Naive thymus-derived CD8-positive, alpha-beta T cell (primary cell): ENCODE measurements at places on chromosomes 16 and 17.
A peak's percentile ranks its signal among the peaks of the same experiment; 100 is the strongest.

DNA sequence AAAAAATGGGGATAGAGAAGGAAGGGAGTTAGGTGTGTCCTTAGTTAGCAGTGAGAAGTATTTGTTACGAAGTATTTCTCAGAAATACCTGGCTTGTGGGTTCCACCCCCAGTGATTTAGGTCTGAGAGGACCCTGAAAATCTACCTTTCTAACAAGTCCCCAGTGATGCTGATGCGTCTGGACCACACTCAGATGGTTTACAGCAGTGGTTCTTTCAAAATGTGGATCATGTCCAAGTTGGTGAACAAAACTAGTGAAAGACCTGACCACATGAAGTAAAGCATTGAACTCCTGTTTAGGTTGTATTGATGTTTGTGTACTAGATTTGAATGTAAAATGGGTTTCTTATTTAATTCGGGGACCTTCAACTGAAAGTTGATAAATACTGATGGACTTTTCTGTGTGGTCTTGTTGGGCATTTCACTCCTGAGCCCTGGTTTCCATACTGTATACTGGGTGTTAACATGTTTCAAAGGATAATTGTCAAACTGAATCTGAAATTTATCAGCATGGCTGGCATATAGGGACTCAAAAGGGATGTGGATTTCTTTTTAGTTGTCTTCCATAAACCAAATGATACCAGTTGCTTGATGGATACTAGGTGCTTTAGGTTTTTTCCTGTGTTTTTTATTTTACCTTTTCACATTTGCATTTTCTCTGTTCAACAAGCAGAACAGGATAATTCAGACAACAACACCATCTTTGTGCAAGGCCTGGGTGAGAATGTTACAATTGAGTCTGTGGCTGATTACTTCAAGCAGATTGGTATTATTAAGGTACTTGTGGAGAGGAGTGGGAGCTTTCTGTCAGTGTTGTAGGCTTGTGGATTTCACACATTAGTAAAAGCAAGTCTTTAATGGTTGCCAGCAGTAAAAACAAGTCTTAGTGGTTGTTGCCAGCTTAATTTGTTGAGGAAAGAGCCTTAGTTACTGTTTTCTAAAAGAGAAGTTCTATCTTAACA is 8.8 kb downstream of the FUS start:
- peaks cover 72% of the 10 kb centered on the region for H3K36me3 ChIP-seq
- peak overlapping the region; percentile 83 for H3K27ac ChIP-seq
- peak overlapping the region; percentile 55 for H3K4me3 ChIP-seq
- H3K4me1 ChIP-seq, result peaks cover 63% of the 10 kb centered on the region
- H3K27me3 ChIP-seq, result no peaks in the 10 kb centered on the region

- no peak overlapping the region for H3K4me3 ChIP-seq
- DNase-seq, result no peak
- no peaks in the 10 kb centered on the region for H3K4me1 ChIP-seq
- no peak overlapping the region for H3K27ac ChIP-seq
Observed at GRCh38 chr17:71793518-71793917, 327.3 kb upstream of the SOX9 start.

DNA sequence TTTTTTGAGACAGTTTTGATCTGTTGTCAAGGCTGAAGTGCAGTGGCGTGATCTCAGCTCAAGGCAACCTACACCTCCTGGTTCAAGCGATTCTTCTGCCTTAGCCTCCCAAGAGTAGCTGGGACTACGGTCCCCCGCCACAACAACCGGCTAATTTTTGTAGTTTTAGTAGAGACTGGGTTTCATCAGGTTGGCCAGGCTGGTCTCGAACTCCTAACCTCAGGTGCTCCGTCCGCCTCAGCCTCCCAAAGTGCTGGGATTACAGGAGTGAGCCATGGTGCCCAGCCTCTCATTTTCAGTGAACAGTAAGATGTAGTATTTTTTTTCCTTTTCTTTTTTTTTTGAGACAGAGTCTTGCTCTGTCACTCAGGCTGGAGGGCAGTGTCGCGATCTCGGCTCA is 7.8 kb downstream of the SUMO2 start:
- no peak overlapping the region for H3K27ac ChIP-seq
- peaks cover 4% of the 10 kb centered on the region for H3K4me1 ChIP-seq
- H3K36me3 ChIP-seq, result peaks cover 84% of the 10 kb centered on the region
- H3K4me3 ChIP-seq, result no peak overlapping the region

DNA sequence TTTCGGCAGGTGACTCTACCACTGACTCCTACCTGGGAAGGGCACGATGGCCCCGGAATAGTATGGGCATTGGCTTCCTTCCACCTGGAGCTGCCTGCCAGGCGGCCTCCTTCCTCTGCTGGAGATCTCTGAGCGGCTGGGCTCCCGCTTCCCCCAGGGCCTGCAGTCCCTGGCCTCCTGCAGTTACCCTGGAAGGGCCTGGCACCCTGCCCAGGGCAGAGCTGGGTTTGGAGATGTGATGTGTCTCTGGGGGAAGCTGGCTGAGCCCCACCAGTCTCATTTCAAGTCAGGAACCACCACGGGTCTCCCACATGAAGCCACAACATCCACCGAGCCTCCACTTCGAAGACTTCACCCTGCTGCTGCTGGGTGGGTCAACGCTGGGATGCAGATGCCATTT is 97.9 kb downstream of the IRF8 start:
- H3K4me1 ChIP-seq, result peaks cover 5% of the 10 kb centered on the region
- H3K36me3 ChIP-seq, result no peaks in the 10 kb centered on the region

DNA sequence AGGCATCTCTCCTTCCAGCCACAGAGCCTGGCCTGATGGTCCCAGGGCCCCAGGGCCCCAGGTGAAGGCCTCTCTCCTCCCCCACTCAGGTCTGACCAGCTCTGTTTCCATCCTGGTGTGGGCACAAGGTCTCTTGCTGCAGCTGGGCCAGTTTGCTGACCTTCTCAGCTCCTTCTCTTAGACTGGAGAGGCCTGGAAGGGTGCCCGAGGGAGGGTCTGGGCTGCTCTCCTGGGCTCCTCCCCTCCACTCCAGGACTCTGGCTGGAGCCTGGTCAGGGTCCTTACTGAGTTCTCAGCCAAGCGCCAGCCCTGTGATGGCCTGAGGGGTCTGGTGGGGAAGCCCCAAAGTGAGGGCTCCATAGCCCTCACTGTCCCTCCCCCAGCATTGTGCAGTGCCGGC is 12.4 kb downstream of the SOCS3 start:
- H3K36me3 ChIP-seq, result no peaks in the 10 kb centered on the region
- no peak for DNase-seq
- H3K27me3 ChIP-seq, result no peaks in the 10 kb centered on the region
- peaks cover 39% of the 10 kb centered on the region for H3K4me1 ChIP-seq

GRCh38 chr16:5056352-5056751 is 9.4 kb downstream of the C16orf89 start:
- no peaks in the 10 kb centered on the region for H3K4me1 ChIP-seq
- no peaks in the 10 kb centered on the region for H3K36me3 ChIP-seq
- no peak overlapping the region for H3K4me3 ChIP-seq
- DNase-seq, result peak; percentile 21
- no peak overlapping the region for H3K27ac ChIP-seq

DNA sequence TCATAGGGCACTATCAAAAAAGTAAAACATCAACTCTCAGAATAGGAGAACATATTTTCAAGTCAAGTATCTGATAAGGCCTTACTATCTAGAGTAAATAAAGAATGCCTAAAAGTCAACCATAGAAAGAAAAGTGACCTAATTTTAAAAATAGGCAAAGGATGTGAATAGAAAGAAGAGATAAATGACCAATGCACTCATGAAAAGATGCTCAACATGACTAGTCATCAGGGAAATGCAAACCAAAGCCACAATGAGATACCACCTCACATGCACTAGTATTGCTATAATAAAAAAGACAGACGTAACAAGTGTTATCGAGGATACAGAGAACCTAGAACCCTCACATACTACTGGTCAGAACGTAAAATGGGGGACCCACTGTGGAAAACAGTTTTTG is 90.8 kb downstream of the DYNLRB2 start:
- H3K36me3 ChIP-seq, result peaks cover 33% of the 10 kb centered on the region
- H3K27ac ChIP-seq, result no peak overlapping the region
- DNase-seq, result no peak
- no peak overlapping the region for H3K4me3 ChIP-seq
- no peaks in the 10 kb centered on the region for H3K27me3 ChIP-seq

DNA sequence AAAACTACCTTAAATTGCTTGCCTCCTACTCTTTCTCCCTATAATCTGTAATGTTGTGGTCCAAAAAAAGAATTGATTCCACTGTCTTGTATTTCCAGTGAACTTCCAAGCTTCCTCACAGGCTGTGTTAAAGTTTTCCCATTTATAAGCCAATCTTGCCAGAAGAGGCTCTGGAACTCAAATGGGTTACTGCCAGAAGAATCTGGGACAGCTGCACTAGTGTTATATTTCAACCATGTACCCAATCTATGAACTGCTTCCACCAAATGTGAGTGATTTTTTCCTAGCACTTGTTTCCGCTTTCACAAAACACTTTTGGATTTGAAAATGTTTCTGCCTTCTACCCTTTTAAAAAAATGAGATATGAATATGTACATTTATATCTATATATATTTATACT is 1.8 kb downstream of the CCDC43 start:
- H3K27me3 ChIP-seq, result no peaks in the 10 kb centered on the region
- no peak for DNase-seq
- H3K27ac ChIP-seq, result no peak overlapping the region
- no peaks in the 10 kb centered on the region for H3K36me3 ChIP-seq
- peaks cover 14% of the 10 kb centered on the region for H3K4me1 ChIP-seq
- no peak overlapping the region for H3K4me3 ChIP-seq

- no peak for DNase-seq
- no peaks in the 10 kb centered on the region for H3K27me3 ChIP-seq
- peak overlapping the region; percentile 77 for H3K27ac ChIP-seq
- H3K4me1 ChIP-seq, result peaks cover 29% of the 10 kb centered on the region
- H3K36me3 ChIP-seq, result no peaks in the 10 kb centered on the region
Observed at GRCh38 chr17:77128896-77129567, 11.7 kb upstream of the SEC14L1 start.

DNA sequence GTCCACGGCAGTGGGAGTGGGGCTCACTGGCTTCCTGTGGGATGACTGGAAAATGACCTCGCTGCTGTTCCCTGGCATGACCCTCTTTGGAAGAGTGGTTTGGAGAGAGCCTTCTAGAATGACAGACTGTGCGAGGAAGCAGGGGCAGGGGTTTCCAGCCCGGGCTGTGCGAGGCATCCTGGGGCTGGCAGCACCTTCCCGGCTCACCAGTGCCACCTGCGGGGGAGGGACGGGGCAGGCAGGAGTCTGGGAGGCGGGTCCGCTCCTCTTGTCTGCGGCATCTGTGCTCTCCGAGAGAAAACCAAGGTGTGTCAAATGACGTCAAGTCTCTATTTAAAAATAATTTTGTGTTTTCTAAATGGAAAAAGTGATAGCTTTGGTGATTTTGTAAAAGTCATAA is 7.8 kb upstream of the RNF213 start:
- no peak overlapping the region for H3K4me3 ChIP-seq
- peaks cover 5% of the 10 kb centered on the region for H3K36me3 ChIP-seq
- H3K4me1 ChIP-seq, result peaks cover 29% of the 10 kb centered on the region
- H3K27me3 ChIP-seq, result no peaks in the 10 kb centered on the region

- H3K27ac ChIP-seq, result no peak overlapping the region
- no peaks in the 10 kb centered on the region for H3K36me3 ChIP-seq
- H3K27me3 ChIP-seq, result no peaks in the 10 kb centered on the region
- H3K4me3 ChIP-seq, result no peak overlapping the region
- DNase-seq, result peak; percentile 47
Observed at GRCh38 chr17:75601057-75601987, 13.7 kb downstream of the MYO15B start.

- H3K27ac ChIP-seq, result peak overlapping the region; percentile 13
- H3K4me1 ChIP-seq, result peaks cover 55% of the 10 kb centered on the region
- DNase-seq, result no peak
- H3K27me3 ChIP-seq, result no peaks in the 10 kb centered on the region
- no peak overlapping the region for H3K4me3 ChIP-seq
- H3K36me3 ChIP-seq, result no peaks in the 10 kb centered on the region
Observed at GRCh38 chr16:50600582-50601283, 52.5 kb downstream of the NKD1 start.

GRCh38 chr16:87414251-87414680 is 22.1 kb downstream of the MAP1LC3B start:
- DNase-seq, result no peak
- H3K4me1 ChIP-seq, result no peaks in the 10 kb centered on the region
- no peaks in the 10 kb centered on the region for H3K27me3 ChIP-seq

GRCh38 chr17:80315517-80316182 is 55.0 kb downstream of the RNF213 start:
- no peaks in the 10 kb centered on the region for H3K27me3 ChIP-seq
- peaks cover 8% of the 10 kb centered on the region for H3K4me1 ChIP-seq
- no peak for DNase-seq

DNA sequence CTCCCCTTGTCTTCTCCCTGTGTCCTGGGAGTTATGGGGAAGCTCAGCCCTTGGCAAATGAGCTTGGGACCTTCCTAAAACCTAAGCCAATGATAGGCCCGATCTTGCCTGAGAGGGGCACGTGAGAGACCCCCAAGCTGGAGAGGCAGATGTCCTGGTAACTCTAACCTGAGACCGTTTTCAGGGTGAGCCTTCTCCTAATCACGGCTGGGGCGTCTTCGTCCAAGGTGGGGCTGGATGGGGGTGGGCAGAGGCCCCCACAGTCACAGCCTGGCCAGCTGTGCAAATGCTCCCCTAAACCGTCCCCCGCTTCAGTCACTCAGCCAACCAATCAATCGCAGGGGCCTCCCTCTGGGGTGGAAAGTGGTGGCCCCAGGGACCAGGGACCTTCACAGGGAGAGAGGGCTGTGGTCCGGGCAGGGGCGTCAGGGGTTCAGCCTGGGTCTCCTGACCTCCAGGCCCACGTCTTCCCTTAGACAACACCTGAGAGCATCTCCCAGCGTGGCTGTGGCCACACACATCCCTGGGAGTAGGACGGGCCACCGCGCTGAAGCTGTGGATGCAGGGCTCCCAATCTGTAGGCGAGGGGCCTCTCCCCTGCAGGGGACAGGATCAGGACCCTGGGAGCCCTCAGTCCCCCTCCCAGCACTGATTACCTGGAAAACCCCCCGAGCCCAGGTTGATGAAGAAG is 30.6 kb downstream of the ACTG1 start:
- H3K27me3 ChIP-seq, result peaks cover 1% of the 10 kb centered on the region
- no peak overlapping the region for H3K27ac ChIP-seq
- DNase-seq, result no peak

DNA sequence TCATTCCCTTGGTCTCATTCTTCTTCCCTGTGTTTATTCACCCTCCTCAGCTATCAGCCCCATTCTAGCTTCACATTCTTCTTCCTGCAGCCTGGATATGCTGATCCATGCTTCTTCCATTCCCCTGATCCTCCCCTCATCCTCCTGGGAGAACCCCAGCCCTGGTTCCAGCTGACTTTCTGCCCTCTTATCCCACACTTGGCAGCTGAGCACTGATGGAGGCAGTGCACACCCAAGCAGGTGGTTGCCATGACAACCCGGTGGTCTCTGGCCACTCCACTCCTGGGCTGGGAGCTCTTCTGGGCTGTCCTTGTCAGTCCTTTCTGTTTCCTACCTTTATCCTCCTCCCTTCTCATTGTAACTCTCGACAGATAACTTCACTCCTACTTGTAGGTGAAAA is 16.7 kb upstream of the TUBG2 start:
- H3K4me3 ChIP-seq, result no peak overlapping the region
- H3K36me3 ChIP-seq, result no peaks in the 10 kb centered on the region
- no peak overlapping the region for H3K27ac ChIP-seq

DNA sequence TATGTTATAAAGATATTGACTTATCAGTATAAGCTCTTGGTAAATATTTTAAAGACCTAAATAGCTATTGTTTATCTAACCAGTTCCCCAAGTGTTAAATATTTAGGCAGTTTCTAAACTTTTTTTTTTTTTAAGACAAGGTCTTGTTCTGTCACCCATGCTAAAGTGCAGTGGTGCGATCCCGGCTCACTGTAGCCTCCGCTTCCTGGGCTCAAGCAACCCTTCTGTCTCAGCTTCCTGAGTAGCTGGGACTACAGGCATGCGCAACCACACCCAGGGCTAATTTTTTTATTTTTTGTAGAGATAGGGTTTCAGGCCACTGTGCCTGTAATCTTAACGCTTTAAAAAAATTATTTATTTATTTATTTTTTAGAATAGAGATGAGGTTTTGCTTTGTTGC is 43.5 kb downstream of the SNX29 start:
- H3K27ac ChIP-seq, result no peak overlapping the region
- no peaks in the 10 kb centered on the region for H3K27me3 ChIP-seq
- H3K36me3 ChIP-seq, result peaks cover 2% of the 10 kb centered on the region
- DNase-seq, result no peak
